ENCODE measurements at places on chromosomes 5 and 9.

DNA sequence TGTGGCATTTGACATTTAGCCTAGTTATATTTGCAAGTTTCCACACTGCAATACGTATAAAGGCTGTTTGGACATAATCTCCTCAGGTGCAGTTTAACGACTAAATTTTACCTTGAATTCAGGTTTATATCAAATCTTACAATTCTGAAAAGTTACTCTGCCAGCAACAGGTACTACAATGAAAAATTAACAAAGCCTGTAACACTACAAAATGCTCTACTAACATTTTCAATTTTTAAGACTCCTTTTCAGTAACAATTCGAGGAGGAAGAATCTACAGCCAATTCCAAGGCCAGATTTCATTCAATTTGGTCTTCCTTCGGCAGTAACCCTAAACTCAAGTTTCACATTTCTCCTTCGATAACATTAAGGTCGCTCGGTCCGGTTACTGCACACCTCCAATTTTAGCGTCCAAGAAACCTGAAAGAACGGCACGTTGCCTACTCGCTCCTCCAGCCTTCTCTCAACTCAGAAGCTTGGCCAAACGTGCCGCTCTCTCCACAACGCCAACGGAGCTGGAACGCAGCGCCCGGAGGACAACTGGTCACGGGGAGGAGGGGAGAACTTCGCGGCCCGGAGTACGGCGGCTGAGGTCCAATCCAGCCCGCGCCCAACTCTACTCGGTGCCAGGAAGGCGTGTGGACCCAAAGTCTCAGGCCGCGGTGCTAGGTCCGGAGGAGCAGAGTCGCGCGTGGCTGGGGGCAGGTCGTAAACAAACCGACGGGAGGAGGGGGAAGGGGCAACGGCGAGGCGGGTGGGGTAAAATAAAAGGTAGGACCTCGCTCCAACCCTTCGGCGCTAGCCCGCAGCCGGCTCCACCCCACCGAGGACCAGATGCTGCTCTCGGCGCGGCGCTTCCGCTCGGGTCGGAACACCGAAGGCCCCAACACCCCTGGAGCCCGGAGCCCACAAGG is 681 bp downstream of the FNIP1 start:
- peak; percentile 78 for DNase-seq

DNA sequence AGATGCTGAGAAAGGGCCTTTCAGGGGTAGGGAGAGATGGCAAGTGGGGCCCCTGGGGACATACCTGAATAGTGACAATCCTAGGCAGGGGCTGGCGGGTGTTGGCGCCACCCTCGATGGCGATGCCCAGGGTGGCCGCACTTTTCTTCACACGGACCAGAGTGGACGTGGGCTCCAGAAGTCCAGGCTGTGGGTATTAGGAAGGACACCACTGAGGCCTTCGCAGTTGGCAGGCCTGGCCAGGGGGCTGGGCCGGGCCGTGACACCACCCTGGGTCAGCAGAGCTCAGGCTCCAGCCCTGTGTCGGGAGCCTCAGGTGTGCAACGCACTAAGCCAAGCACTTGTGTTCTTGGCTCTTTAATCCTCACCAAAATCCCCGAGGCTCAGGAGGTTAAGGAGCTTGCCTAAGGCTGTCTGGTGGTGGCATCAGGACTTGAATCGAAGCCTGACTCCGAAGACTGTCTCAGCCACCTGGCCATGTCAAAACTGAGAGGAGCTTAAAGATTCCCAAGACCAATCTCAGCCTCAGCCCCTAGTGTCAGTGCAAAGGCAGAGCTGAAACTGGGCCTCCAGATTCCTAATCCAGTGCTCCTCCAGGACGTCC is 15.5 kb upstream of the AKNA start:
- no peak for DNase-seq

DNA sequence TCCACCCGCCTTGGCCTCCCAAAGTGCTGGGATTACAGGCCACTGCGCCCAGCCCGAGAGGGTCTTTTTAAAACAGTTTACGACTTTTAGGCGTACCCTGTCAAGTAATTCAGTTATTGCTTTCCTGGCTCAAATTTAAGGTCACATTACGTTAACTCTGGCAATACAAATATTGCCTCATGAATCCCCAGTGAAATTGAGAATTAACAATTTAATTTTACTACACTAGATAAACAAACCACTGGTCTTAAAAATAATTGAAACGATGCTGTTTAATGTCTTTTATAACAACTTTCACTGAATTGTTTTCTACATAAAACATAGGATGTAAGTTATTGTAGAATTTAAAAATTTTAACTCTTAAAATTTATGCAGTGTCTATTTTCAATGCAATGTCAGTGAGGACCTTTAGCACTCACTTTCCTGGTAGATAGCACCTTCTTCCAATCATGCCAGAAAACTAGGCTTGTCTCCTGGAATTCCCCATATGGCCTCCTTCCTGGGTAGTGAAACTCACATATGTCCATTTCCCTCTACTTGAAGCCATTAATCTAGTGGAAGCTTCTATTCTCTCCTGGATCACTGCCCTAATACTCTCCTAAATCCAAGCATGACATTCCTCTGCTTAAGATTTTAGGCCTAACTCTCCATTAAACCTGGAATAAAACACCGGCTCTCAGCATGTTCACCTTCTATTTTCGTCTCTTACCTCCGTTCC is 13.5 kb downstream of the BASP1 start:
- DNase-seq, result no peak

DNA sequence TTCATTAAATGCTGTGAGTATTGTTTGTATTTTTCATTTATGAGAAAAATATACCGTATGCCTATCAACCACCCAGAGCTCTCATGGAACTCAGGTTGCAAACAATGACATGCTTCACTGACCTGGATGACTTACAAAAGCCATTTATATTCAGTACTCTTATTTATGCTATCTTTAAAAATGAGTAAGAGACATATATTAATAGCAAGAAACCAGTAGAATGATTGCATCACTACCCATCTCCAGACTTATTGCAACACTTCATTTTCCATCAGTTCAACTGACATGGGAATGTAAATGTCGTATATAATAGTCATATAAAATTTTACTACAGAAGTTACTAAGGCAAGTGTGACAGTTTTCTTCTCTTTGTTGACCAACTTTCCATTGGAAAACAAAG is 69.1 kb downstream of the OTP start:
- no peak for DNase-seq

DNA sequence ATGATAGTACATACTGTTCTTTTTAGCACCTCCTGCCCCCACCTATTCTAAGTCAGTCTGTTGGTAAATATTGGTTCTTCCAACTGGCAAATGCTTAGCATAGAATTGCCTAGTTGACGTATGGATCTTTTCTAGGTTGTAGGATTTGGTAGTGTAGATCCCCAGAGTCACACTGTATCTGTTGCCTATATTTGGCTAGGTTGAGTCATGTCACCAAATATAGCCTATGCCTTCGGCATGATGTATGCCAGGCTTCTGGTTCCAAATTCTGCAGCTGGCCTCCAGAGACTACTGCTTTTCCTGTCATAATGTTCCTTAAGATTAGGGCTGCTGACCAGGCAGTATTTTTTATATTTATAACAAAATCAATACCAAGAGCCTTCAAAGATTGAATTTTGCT is 38.2 kb downstream of the CPEB4 start:
- DNase-seq, result peak; percentile 39

DNA sequence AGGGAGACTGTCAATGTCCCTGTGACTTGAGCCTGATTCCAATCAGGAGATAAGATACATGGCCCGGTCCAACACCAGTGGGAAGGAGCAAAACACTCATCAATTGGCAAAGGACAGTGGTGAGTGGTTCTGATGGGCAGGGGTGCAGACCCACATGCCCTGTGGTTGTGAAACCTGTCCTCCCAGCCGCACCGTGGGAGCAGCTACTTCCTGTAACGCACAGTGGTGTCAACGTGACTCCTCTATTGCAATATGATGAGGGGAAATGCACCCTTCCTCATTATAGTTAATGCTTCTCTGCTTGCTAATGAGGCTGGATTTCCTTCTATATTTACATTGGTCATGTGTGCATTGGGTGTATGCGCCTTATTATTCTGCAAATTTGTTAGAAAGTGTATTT is 223.0 kb downstream of the IRX1 start:
- DNase-seq, result no peak

- peak; percentile 64 for DNase-seq
Observed at GRCh38 chr5:132064738-132065331, 4.4 kb downstream of the IL3 start.

DNA sequence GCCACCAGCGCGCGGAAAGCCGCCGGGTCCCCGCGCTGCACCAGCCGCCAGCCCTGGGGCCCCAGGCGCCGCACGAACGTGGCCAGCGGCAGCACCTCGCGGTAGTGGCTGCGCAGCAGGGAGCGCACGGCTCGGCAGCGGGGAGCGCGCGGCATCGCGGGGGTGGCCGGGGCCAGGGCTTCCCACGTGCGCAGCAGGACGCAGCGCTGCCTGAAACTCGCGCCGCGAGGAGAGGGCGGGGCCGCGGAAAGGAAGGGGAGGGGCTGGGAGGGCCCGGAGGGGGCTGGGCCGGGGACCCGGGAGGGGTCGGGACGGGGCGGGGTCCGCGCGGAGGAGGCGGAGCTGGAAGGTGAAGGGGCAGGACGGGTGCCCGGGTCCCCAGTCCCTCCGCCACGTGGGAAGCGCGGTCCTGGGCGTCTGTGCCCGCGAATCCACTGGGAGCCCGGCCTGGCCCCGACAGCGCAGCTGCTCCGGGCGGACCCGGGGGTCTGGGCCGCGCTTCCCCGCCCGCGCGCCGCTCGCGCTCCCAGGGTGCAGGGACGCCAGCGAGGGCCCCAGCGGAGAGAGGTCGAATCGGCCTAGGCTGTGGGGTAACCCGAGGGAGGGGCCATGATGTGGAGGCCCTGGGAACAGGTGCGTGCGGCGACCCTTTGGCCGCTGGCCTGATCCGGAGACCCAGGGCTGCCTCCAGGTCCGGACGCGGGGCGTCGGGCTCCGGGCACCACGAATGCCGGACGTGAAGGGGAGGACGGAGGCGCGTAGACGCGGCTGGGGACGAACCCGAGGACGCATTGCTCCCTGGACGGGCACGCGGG is at the start of gene TERT:
TSS of gene TERT (minus strand) at position 234 of the 815 bp plus-strand sequence. CDS start at position 155, 79 bp downstream.
- DNase-seq, result peak; percentile 19

Data from femur (tissue), 1 donor.